Stimulated activated CD8-positive, alpha-beta memory T cell treated with anti-CD3 and anti-CD28 coated beads, Interleukin-12 subunit alpha, Interleukin-12 subunit beta, amount 100 ng/mL, for 4 hours (primary cell): ENCODE measurements at places on chromosomes 3 and 15.

GRCh38 chr15:62888623-62889022, 153.9 kb upstream of the TPM1 start:
- DNase-seq = no peak

DNA sequence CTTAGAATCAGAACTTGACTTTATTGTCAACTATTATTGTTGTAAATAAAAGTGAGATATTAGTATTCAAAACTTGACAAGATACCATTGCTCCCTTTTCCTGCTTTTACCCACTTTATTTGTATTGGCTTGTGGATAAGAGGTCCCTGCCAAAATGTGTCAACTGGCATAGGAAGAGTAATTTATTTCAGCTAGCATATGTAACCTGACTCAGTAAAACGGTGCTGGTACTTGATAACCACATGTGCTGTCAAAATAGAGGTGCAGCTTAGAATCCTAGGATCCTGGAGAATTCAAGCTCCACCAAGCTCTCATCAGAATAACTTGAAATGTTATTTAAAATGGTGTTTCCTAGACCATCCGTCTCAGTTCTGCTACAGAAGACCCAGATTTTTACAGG, 90.2 kb upstream of the TGFBR2 start:
- no peak for DNase-seq

DNA sequence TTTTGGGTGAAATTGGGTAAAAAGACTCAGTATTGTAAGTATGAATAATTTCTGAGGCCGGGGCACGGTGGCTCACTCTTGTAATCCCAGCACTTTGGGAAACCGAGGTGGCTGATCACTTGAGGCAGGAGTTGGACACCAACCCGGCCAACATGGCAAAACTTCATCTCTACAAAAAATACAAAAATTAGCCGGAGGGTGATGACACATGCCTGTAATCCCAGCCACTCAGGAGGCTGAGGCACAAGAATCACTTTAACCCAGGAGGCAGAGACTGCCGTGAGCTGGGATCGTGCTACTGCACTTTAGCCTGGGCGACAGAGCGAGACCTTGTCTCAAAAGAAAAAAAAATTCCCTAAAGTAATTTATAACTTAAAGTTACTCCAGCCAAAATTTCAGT, 162.2 kb downstream of the APBA2 start:
- DNase-seq = no peak

- DNase-seq = no peak
These were observed 340.5 kb upstream of the SATB1 start for GRCh38 chr3:18765662-18766061.

GRCh38 chr3:99721633-99722007, 83.2 kb downstream of the COL8A1 start:
- DNase-seq = no peak

DNA sequence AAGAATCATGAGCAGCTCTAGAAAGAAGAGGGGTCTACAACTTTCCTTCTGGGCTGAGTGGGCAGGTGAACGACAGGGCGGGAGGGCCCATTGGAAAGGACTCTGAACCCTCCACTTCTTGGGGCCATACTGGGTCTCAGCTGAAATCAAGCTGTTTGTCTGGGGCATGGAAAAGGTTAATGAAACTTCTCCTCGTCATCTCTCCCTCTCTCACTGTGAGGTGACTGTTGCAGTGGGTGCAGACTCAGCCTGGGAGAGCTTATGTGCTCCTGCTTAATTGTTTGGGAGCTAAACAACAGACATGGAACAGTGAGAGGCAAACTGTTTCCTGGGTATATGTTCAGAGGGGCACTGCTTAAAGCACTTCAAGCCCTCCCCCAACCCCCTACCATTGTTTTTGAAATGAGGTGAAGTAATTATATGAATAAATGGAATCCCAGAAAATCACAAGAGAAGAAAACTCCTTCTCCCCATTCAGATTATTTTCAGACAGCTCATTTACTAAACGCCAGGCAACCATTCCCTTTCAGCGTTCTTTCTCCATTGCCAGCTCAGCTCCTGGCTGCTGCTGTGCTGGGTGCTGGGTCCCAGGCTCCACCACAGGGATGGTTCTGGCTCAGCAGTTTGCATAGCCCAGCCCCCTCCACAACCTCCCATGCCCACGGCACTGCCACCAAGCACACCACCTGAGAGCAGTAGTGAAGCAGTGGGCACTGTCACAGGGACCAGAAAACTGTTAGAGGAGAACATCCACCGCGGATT, 444.9 kb upstream of the TBL1XR1 start:
- DNase-seq = no peak

GRCh38 chr3:197149-197827, 725 bp downstream of the CHL1 start:
- no peak for DNase-seq

DNA sequence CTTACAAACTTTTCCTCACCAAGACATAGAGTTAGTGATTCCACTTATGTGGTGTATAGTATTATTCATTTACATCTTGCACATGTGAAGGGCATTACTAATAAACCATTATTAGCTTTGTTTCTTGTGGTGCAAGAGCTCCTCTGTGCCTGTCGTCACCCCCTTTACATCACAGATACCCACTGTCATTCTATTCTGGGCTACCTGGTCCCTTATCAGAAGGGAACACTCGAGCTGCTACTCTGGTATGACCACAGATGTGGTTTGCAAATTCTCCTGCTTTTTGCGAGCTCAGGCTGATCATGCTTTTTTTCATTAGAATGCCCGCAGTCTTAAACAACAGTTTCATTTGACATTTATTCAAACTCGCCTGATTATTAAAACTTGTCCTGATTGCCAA, 13.9 kb upstream of the SENP2 start:
- no peak for DNase-seq

DNA sequence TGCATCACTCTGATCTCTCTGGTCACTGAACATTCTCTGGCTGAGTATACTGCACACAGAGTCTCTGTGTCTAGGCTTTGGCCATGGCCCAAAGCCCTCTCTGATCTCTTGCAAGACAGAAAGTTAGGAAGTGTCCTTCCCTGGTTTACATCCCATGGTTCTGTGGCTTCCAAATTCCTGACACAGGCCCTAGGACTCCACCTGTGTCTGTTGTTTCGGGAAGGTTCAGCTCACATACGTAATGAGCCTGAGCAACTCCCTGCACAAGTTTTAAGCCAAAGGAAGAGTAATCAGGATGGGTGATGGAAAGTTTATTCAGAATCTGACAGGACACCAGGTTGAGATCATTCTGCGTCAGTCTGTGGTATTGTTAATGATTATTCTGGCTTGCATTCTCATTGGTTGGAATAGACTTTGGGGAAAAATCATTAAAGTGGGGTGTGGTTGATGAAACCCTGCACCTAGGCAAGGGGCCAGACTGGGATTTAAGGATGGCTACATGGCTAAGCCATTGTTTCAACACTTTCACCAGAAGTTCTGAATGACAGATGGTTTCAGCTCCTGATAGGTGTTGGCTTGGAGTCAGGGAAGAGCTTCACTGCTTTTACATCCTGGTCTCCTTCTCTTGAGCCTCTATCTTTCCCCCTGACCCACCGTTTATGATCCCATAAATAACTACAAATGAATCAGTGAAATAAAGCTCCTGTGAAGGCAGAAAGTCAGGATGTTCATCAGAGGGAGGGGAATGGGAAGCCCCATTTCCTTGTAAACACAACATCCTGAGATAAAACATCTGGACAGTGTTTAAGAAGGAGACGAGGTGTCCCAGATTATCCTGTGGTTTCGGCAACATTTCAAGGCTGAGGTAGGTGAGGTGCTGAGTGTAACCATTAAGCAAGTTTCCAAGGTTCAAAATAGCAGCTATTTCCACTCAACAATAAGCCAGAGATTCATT, 14.1 kb downstream of the LCMT2 start:
- no peak for DNase-seq

GRCh38 chr3:11755276-11755675, 91.4 kb downstream of the TAMM41 start:
- no peak for DNase-seq

- DNase-seq = no peak
These were observed 156.0 kb upstream of the ROPN1 start for GRCh38 chr3:124147946-124148345.

- DNase-seq = no peak
These were observed 122.0 kb downstream of the THRB start for GRCh38 chr3:24372559-24373197.

DNA sequence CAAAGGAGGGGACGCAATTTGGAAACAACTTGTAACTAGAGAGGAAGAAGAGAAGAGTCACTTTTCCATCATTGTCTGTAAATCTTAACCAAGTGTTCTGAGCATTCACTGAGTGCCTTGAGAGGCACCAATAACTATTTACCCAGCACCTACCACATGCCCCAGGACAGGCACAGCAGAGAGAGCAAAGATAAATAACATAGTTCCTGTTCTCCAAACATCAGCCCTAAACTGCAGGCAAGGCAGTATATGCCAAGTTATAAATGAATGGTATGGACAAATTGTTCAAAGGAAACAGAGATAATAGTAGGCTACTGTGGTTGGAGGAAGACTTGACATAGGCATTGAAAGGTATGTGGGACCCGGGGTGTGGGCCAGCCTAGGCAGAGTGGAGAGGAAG, 45.6 kb downstream of the ITGB5 start:
- DNase-seq = no peak

DNA sequence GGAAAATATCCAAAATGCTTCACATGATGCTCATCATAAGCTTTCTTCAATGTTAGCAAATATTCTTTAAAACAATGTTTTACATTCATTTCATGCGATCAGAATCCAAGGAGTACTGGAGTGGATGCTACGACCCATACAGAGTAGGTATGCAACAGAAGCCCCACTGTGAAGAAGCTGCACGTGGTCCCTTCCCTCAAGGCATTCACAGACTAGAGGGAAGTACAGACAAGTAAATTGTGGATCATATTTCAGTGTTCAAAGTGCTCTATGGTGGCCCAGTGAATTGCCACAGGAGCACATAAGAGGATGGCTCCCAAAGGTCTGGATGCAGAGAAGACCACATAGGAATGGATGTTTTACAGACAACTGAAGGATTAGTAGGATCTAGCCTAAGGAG, 789.9 kb downstream of the IGSF11 start:
- no peak for DNase-seq

- DNase-seq = no peak
These were observed 127.1 kb downstream of the DNAJB8 start for GRCh38 chr3:128339491-128340012.

DNA sequence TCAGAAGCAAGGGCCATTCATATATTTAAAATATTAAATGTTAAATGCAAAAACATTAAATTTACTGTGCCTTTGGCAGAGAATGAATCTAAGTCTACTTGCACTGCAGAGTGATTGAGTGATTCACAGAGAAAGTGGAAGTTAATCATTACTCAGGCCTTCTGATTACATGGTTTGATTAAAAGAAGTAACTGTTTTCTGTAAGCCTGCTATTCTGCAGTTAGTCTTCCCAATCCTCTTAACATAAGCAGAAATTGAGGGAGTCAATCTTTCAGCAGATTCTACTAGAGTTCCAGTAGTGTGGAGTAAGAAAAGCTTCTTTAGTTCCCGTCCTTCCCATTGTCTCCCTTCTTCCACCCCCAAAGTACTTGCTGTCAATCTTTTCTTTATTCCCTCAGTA, 1.5 kb downstream of the NLGN1 start:
- no peak for DNase-seq

DNA sequence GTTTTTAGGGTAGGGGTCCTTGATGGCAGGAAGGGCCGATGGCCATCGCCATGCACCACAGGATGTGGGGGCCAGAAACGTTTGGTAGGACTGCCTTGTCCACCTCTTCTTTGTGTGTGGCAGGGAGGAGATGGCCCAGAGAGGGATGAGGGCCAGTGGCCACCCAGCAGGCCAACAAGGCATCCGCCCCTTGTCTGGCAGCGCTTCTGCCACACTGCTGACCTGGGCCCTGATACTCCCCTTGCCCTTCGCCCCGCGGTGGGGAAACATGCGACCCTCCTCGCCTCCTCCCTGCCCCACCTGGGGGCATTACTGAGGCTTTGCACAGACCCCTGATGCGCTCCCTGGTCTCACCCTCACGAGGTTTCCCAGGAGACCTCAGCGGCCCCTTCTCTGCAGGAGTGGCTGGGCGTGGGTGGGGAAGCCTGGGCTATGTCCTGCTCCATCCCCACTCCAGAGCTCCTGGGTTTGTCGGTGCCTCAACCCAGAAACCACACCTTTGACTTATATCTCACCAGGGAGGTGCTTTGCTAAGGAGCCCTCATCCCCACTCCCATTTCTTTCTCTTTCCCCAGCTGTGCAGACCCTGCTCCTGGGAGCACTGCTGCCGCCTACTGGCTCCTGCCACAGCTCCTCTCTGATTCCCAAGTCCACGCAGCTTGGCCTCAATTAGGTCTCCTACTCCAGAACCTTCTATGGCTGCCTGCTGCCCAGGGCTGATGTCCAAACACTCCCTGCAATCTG, 38.7 kb downstream of the FEM1B start:
- no peak for DNase-seq

- DNase-seq = no peak
These were observed 67.4 kb upstream of the TLE3 start for GRCh38 chr15:70164910-70165715.

- DNase-seq = no peak
These were observed 59.1 kb upstream of the TLE3 start for GRCh38 chr15:70156671-70157271.

DNA sequence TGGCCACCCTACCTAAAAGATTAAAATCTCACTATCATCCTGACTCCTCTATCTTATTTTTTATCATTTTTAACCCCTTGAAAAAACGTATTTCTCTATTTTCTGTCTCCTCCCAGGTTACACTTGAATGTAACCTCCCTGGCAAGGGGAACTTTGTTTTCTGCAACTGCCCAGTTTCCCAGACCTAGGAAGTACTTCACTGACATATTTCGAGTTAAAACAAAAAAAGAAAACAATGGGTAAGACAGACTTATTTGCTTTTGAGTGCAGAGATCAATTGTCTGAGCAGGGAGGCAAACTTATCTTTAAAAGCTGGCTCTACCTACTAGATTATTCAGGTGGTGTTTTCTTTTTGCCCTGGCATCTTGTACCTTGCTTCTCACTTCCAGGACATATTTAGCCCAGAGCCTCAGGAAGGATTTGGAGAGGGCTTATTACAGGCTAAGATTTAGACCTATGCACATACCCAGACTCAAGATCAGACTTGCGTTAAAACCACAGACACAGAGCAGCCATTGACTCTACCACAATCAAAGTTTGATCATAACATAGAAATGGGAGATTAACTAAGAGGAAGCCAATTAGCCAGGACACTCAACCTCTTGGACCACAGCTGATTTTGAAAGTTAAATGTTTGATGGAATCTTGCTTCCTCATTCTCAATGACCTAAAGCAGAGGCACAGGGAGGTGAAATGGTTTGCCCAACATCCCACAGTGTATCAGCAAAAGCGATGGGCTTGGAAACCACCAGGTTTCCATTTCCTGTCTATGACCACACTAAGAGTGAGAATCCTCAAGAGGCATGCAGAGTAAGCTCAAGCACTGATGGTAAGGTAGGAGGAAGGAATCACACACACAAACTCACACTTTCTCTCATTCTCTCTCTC, 169.5 kb upstream of the THBS1 start:
- DNase-seq = no peak

DNA sequence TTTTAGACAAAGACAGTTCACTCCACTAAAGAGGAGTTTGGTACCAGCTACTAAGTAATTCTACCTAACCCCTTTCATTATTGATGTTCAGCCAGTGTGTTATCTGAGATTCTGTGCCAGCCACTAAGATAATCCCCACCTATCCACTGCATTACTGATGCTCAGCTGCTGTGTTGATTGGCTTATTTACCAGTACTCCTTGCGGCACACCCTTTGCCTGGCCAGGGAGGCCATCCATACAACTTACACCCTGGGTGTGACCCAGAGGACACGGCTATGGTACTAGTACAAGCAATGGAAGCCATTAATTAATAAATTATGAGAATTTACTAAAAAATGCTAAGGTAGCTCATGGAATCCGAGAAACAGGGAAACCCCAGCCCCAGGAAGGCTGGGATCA, 290.7 kb upstream of the CTNNB1 start:
- DNase-seq = no peak

GRCh38 chr3:179083977-179084376, 12.4 kb upstream of the ZMAT3 start:
- no peak for DNase-seq
